KBM-7 (cell line): ENCODE measurements at places on chromosomes 3 and 15.

GRCh38 chr15:63440756-63441155, 59.1 kb upstream of the CA12 start:
- no peak for DNase-seq

DNA sequence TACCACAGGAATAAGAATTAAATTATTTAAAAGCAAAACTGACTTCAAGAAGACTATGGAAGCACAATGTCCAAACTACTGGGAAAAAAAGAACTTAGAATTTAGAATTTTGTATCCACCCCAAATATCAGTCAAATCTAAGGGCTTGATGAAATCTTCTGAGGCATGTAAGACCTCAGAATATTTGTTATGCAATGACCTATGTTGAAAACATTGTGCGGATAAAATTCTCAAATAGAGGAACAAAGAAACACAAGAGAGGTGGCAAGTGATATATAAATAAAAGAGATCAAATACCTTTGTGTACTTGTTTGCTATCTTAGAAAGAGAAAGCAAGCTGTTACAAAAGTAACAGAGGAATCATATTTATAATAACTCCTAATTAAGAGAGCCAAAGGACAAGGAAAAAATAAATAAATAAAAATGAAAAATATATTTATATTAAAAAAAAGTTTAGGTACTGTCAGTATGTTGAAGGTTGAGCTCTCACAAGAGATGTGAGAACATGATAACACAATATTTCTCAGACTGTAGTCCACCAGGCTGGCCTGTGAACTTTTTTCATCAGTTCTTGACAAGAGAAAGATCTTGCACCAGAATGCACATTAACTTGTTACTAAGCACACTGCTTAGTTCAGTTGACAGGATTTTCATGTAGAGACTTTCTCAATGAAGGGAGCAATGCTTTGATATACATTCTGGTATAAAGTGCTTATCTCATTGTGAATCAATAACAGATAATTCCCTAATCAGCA, 50.0 kb downstream of the CPA3 start:
- no peak for DNase-seq

GRCh38 chr3:27671101-27671500, 51.0 kb downstream of the EOMES start:
- DNase-seq: no peak

DNA sequence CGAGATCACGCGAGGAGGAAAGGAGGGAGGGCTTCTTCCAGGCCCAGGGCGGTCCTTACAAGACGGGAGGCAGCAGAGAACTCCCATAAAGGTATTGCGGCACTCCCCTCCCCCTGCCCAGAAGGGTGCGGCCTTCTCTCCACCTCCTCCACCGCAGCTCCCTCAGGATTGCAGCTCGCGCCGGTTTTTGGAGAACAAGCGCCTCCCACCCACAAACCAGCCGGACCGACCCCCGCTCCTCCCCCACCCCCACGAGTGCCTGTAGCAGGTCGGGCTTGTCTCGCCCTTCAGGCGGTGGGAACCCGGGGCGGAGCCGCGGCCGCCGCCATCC, 1.1 kb upstream of the SETD5 start:
- peak; percentile 96 for DNase-seq

- DNase-seq: peak; percentile 67
Observed at GRCh38 chr3:141524988-141525387, 38.2 kb downstream of the RASA2 start.

- no peak for DNase-seq
Observed at GRCh38 chr15:33009603-33010002, 184.9 kb downstream of the FMN1 start.

GRCh38 chr3:188747489-188747888, 424.3 kb upstream of the TPRG1 start:
- DNase-seq: no peak

GRCh38 chr3:113758389-113759024, 11.7 kb downstream of the ATP6V1A start:
- DNase-seq: no peak

DNA sequence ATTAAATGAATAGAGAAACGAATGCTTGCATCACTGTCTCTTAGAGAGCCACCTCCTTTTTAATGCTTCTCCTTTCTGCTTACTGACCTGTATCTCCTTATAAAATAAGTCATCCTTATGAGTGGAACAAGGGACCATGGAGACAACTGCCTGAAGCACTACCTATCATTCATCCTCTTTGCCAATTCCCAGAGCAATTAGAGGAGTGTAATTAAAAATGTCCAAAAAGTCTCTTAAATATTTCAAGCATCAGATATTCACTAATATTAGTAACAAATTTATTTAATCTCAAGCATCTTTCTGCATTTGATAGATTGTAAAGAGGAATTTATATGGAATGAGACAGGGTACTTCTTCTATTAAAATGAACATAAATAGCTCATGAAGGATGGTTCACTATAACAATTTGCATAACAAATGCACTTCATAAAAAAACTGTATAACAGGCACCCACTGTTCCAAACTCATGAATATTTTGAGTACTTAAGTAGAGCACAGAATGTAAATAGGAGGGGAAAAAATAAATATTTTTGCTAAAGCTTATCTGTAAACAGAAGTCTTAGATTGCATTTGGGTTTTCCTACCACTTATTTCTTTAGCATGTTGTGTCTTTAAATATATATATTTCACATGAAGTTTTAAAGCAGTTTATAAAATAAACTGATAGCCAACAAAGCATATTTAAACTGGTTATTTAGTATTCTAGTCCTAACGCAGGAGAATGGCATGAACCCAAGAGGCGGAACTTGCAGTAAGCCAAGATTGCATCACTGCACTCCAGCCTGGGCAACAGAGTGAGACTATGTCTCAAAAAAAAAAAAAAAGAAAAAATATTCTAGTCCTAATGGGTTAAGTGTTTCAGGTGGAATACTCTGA, 269.3 kb downstream of the TBL1XR1 start:
- no peak for DNase-seq

DNA sequence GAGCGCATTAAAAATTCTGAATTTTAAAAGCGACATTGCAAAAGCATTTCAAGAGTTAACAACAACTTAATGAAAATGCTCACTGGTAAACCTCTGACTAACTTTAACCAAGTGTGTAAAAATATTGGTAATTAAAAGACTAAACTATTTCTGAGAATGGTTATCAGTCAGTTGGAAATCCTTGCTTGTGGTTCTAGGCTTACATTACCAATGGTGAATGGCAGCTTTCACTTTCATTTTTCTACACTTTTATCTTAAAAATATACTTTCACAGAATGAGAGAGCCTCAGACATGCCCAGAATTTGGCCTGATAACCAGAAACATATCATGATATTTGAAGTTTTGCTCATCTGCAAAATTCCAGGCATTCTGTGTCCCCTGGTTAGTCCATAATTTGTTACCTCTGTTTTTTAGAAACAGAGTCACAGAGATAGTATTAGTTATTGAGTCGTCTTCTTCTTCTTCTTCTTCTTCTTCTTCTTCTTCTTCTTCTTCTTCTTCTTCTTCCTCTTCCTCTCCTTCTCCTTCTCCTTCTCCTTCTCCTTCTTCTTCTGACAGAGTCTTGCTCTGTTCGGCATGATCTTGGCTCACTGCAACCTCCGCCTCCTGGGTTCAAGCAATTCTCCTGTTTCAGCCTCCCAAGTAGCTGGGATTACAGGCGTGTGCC, 5.5 kb upstream of the RNF111 start:
- no peak for DNase-seq

DNA sequence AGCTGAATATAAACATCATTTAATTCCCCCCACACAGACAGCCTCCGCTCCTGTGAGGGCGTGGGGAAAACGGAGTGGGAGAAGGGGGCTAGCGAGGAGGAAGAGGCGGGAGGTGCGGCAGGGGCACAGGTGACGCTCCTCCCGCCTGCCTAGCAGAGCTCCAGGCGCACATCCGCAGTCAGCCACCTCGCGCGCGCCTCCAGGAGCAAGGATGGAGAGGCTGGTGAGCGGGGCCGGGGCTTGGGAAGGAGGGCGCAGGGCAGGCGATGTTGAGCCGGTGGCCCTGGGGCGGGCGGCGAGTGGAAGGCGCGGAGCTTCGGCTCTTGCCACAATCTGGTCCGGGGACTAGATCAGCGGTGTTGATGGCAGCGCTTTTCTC, at the start of gene CD200:
TSS of gene CD200 (plus strand) at position 155 of the 379 bp plus-strand sequence. CDS start at position 212, 57 bp downstream.
- peak; percentile 28 for DNase-seq

GRCh38 chr3:141401573-141402475, 33.5 kb downstream of the ZBTB38 start:
- peak; percentile 48 for DNase-seq

- DNase-seq: no peak
Observed at GRCh38 chr3:25427563-25427941, 511 bp upstream of the RARB start.

GRCh38 chr3:61996366-61996765, 377.0 kb downstream of the FEZF2 start:
- DNase-seq: no peak

DNA sequence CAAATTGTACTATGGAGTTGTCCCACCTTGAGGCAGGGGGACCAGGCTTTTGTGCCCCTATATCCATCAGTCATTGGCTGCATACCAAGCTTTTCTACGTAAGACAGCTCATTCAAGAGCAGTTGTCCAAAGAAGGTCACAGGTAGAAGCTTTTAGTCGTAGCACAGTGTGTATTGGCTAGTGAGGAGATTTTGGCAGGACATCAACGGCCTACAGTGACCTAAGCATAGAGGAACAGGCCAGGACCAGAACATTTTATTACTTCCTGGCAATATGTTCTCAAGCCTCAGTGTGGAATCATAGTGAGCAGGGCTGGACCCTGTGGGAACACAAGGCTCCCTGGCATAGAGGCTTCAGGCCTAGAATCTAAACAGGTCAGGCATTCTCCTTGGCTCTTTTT, 105.4 kb upstream of the ANKRD28 start:
- no peak for DNase-seq

DNA sequence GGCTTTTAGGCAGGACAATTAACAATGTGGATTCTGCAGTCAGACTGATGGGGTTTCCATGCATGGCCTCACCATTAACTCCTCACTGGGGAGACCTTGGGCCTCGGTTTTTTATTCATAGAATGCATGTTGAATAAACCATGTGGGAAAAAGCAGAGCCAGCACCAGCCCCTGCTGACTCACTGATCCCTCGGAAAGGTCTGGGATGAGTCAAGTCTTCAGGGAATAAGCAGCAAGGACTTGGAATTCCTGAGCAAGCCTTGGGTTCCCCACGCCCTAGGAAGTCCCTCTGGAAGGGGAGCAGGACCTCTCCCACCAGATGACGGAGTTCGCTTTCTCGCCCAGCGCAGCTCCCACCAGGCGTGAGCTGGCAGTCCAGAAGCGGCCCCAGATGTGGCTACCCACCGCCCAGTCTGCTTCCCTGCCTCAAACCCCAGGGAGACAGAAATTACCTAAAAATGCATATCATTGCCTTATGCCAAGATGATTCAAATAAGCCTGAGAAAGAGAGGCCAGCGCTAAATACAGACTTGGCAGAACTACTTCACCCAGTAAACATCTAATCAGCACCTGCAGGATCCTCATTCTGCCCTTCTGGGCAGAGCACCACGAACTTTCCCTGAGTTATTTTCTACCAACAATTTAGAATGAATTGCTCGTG, 45.4 kb downstream of the BTD start:
- DNase-seq: no peak

DNA sequence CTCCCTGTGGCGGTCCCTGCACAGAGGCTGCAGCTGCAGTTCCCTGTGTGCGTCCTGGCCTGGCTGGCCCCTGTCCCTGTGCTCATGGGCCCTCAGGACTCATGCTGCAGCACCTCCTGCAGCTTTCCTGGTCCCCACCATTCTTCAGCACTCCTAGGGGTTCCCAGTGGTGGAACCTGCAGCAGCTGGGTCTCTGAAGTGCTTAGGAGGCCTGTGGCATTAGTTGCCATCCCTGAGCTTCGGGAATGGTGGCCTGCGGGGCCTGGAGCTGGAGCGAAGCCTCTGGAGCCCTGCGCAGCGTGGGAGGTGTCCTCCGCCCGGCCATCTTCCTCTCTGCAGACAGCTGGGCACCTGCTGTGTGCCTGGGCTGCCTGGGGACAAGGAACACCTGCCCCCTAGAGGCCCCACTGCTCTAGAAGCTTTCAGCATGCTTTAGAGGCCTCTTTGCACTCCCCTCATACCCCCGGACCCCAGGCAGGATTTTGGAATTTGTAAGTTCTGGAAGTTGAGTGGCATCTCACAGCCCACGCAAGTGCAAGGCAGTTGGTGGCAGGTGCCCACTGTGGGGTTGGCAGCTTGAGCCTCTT, 13.1 kb downstream of the PLXNA1 start:
- DNase-seq: no peak

GRCh38 chr3:195708626-195709481, 11.9 kb upstream of the MUC20 start:
- no peak for DNase-seq

- no peak for DNase-seq
Observed at GRCh38 chr3:112627419-112627818, 13.5 kb downstream of the CCDC80 start.

DNA sequence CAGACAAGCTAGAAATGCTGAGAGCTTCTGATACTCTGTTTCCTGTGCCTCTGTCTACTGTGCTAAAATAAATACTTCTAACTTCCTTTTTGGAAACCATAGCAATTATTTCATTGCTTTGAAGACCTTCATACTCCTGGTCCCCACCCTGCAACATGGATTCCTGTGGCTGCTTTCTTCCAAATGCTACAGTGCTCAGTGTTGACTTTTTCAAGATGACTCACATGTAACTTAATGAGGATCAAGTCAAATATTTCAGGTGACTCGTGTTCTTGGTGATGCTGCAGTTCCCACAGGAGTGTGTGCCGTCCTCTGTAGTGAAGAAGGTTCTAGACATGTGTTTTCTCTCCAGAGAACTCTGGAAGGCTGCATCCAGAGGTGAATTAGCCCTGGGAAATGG, 288.6 kb downstream of the CLSTN2 start:
- no peak for DNase-seq

GRCh38 chr3:171396048-171396447, 64.2 kb downstream of the TNIK start:
- DNase-seq: no peak

GRCh38 chr15:77819048-77819850, 186.5 kb upstream of the LINGO1 start:
- DNase-seq: no peak

DNA sequence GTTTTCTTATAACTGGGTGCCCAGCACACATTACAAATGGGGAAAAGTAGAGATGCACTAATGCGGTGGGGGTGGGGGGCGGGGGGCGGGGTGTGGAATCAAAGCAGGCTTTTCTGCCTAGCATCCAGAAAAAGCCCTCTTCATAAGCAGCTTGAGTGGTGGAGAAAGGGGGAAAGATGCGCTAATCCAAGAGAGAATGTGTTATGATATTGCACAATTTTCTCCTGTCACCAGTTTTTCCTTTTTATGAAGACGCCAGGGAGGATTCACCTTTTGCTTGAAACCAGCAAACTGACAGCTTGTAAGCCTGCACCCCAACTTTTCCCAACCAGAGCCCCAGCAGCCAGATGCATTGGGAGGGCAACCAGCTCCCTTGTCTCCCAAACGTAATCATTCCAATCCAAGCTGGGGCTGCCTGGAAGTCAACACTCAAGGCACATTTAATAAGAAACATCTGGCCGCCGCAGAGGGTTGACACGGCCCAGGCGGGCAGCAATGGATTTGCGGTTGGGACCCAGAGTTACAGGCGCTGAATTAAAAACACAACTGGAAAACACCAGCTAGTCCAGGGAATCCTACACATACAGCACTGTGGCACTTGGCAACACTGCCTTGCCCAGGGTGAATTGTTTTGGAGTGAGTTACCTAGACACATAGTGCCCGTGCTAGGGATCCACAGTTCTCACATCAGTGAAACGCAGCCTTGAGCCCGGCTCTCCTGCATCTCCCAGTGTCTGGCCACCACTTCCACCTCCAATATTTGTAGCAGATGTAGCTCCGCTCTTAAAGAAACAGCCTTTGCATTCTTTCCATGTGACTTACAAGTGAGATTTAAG, 218.5 kb upstream of the PRICKLE2 start:
- DNase-seq: no peak

- DNase-seq: no peak
Observed at GRCh38 chr15:37199545-37199944, 99.2 kb upstream of the MEIS2 start.
